ENCODE measurements at places on chromosomes 5 and 9. TPM values are rescaled to one million over a fixed set of nuclear protein-coding genes. Genes with fewer than 3 reads are reported as not detected.

The SPACA9 gene
- total RNA-seq: 3.5 TPM

The PCDHA5 gene
- not detected for total RNA-seq

The CD14 gene
- total RNA-seq: 0.50 TPM

The SLC6A7 gene
- total RNA-seq: not detected

The PTPRD gene
- 13.1 TPM for total RNA-seq

Measured in smooth muscle cell of trachea (primary cell).